SK-N-SH treated with all-trans-retinoic acid at 6 μM for 48 hours (cell line): ENCODE measurements at places on chromosomes 16 and 17.

GRCh38 chr16:81630635-81631031 lies 148.5 kb upstream of the PLCG2 start:
- no peak for ATAC-seq

GRCh38 chr17:57501016-57501415 lies 244.1 kb downstream of the CCDC182 start:
- no peak for ATAC-seq

- no peak; the same call in 1 of the 3 replicates for ATAC-seq
Observed at GRCh38 chr16:70714581-70715054, 28.8 kb upstream of the MTSS2 start.

DNA sequence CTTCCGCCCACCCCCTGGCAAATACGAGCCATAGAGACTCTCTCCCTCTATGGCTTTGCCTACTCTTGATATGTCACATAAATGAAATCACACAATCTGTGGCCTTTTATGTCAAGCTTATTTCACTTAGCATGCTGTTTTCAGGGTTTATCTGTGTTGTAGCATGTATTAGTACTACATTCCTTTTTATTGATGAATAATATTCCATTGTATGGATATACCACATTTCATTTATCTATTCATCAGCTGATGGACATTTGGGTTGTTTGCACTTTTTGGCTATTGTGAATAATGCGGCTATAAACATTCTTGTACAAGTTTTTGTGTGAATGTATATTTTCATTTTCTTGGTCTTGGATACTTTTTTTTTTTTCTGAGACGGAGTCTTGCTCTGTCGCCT lies 37.0 kb upstream of the DHX8 start:
- ATAC-seq: no peak
